Glutamatergic neuron (in vitro differentiated cells): ENCODE measurements at places on chromosomes 1 and 21. TPM values are rescaled to one million over a fixed set of nuclear protein-coding genes. Genes with fewer than 3 reads are reported as not detected.

Gene VSIG8
- not detected for total RNA-seq

Gene LEFTY2
- 5.0 TPM for total RNA-seq

Gene PRRX1
- total RNA-seq: not detected

Gene DMRTA2
- total RNA-seq: 0.42 TPM

Gene PSRC1
- total RNA-seq: 13.9 TPM

Gene COL8A2
- not detected for total RNA-seq

Gene ARHGEF16
- 0.34 TPM for total RNA-seq

Gene VASH2
- 59.8 TPM for total RNA-seq

GRCh38 chr1:197083474-197083873, 16.4 kb upstream of the F13B start:
- no peak for DNase-seq

- no peak for DNase-seq
Observed at GRCh38 chr1:6512245-6512907, 20.9 kb upstream of the PLEKHG5 start.

DNA sequence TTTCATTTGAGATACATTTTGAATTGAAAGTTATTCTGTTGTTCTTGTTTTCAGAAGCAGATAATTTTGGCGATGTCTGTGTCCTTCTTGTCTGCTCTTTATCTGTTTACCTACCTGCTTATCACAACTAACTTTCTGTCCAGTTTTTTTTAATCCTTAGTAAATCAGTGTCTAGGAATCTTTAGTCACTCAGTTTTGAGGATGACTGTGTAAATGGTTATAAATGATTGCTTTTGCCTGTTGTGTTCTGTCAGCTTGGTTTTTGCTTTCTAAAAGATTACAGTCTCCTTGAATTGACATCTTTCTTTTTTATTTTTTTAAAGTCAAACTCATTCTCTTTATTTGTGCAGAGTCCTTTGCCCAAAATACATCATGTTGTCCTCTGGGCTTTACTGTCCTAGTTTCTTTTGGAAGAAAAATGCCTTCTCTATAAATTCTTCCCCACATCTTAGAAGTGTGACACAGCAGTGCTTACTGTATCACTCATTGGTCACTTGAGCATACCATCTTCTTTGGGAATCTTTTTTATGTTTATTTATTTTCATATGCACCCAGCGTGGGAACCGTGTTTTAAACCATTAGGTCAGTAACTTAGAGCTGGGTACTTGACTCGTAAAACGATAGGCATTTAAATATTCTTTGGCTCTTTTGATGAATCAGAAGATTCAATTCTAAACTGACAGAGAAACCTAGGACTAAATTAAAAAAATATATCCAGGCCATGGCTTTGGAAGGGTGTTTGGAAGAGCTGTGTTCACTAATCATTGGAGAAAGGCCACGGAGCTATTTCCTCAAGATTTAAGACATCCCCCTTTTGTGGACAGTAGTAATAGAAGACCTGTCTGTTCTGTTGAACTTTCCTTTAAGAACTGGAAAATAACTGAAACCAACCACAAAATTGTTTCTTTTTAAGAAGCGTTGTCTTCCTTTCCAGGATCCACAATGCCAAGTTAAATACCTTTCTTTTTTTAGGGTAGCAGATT, 20.9 kb downstream of the LAMC1 start:
- no peak for DNase-seq

- DNase-seq: peak; percentile 31
Observed at GRCh38 chr1:115454837-115455511, 116.9 kb upstream of the NGF start.

- peak; percentile 28 for DNase-seq
Observed at GRCh38 chr1:201888282-201889089, at the start of gene SHISA4. Gene SHISA4, plus strand, starts transcription at chr1:201888898. Its CDS starts 97 bp downstream, at chr1:201888995.

GRCh38 chr21:42102991-42103390, 31.9 kb downstream of the UMODL1 start:
- DNase-seq: no peak
